ENCODE measurements at places on chromosomes 11 and 22.

GRCh38 chr22:37661160-37661924 is 2.8 kb downstream of the PDXP start:
- peak; percentile 69 for DNase-seq

GRCh38 chr11:14703731-14704130 is 60.1 kb downstream of the PDE3B start:
- DNase-seq = peak; percentile 25

DNA sequence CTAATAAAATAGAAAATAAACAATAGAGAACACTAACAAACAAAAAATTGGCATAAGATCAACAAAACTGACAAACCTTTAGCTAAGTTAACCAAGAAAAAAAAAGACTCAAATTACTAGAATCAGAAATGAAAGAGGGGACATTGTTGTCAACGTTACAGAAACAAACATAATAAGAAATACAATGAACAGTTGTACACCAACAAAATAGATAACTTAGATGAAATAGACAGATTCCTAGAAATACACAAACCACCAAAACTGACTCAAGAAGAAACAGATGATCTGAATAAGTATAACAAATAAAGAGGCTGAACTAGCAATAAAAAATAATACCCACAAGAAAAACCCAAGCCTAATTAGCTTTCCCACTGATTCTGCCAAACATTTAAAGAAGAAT is 34.7 kb upstream of the TMPRSS4 start:
- DNase-seq = no peak

DNA sequence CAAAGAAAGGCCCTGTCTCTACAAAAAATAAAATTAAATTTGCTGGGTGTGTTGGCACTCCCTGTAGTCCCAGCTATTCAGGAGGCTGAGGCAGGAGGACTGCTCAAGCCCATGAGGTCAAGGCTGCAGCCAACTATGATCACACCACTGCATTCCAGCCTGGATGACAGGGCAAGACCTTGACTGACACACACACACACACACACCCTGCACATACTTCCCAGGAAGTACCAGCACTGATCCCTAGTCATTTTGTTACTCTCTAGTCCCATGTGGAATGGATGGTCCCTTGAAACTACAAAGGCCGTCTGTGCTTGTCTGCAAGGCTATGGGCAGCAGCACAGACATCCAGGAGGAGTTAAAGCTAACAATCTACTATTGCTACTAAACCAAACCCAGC is 59.7 kb upstream of the CYP2D6 start:
- DNase-seq = no peak

- DNase-seq = no peak
Observed at GRCh38 chr11:17581732-17582053, 34.6 kb downstream of the OTOG start.

Data from hematopoietic multipotent progenitor cell treated with erythropoietin and hydrocortisone succinate and interleukin-3 and kit ligand, for 6 days (in vitro differentiated cells).